ENCODE measurements at places on chromosomes 16 and 17. TPM values are rescaled to one million over a fixed set of nuclear protein-coding genes. Genes with fewer than 3 reads are reported as not detected.

DNA sequence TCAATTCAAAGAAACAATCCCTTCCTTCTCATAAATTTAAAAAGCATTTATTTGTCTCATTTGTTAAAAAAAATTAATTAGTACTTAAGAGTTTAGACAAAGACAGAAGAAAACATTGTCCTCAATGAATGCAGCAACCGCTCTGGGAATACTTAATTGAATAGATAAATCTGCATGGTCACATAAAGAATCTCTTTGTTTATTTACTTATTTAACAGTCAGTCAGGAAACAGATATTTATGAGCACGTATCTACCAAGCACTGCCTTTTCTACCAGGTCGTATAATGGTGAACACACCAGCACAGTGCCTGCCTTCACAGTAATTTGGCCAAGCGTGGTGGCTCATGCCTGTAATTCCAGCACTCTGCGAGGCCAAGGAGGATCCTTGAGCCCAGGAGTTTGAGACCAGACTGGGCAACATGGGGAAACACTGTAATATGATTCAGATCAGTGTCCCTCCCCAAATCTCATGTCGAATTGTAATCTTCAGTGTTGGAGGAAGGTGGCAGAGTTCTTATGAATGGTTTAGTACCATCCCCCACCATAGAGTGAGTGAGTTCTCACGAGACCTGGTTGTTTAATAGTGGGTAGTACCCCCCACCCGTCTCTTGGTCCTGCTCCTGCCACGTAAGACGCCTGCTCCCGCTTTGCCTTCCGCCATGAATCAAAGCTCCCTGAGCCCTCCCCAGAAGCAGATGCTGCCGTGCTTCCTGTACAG is 8.1 kb downstream of the WIPI1 start:
- DNase-seq: no peak

DNA sequence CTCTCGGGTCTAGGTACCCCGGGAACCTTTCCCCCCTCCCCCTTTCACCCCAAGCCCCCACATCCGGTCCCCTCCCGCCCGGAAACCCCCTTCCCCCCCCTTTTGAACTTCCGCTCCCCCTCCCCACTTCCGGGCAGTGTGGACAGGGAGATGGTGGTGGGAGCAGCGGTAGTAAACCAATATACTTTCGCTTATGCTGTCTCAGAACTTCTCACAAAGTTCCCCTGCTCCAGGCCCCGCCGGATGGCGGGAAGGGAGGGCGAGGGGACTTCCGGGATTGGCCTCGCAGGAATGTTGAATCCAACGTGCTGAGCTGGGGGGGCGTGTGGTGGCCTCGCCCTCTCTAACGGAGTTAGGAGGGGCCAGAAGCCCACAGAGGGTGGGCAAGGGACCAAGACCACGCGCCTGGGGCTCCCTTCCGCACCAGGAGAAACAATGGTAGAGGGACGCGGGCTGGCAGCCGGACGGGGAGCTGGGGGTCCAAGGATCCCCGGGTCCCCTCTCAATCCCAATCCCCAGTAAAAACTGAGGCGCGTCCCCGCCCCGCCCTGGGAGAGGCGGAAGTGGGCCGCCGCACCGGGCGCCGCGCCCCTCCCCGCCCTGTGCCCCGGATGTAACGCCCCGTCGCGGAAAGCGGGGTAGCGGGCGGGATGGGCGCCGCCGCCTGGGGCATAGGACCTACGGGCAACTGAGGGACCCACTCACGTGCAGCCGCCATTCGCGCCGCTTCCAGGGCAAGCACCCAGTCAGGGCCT is 742 bp downstream of the PFN1 start:
- DNase-seq: no peak

GRCh38 chr17:69154267-69154666 is 12.6 kb upstream of the ABCA6 start:
- DNase-seq: no peak

The COX6A2 gene
- not detected for total RNA-seq

The RILP gene
- 15.4 TPM for total RNA-seq

All from breast epithelium (tissue), 4 donors.